ENCODE measurements at places on chromosomes 16 and 17. TPM values are rescaled to one million over a fixed set of nuclear protein-coding genes. Genes with fewer than 3 reads are reported as not detected.

The SPNS3 gene
- not detected for total RNA-seq

The RGS9 gene
- 4.4 TPM for total RNA-seq

The ATP2C2 gene
- total RNA-seq: not detected

The PLA2G10 gene
- not detected for total RNA-seq

The CDH13 gene
- total RNA-seq: 20.6 TPM

The SMPD3 gene
- total RNA-seq: 2.3 TPM

The CNTNAP4 gene
- 0.09 TPM for total RNA-seq

The KCNJ18 gene
- not detected for total RNA-seq

The PLCD3 gene
- total RNA-seq: 53.4 TPM

The CD300H gene
- total RNA-seq: not detected

The MYL4 gene
- total RNA-seq: 0.97 TPM

The MT4 gene
- total RNA-seq: not detected

The CLEC19A gene
- not detected for total RNA-seq

The EMP2 gene
- total RNA-seq: 10.9 TPM

The ORMDL3 gene
- total RNA-seq: 30.9 TPM

The ZNF598 gene
- 81.0 TPM for total RNA-seq

The CPHXL2 gene
- total RNA-seq: not detected

The PRSS8 gene
- total RNA-seq: not detected

The ENPP7 gene
- not detected for total RNA-seq

The KRT32 gene
- total RNA-seq: not detected

The POLR3K gene
- total RNA-seq: 2.9 TPM

GRCh38 chr17:16381496-16381820 lies 567 bp downstream of the UBB start:
- DNase-seq: no peak

- DNase-seq: peak; percentile 67
Measured at GRCh38 chr17:42891539-42892152, 9.0 kb upstream of the G6PC1 start.

DNA sequence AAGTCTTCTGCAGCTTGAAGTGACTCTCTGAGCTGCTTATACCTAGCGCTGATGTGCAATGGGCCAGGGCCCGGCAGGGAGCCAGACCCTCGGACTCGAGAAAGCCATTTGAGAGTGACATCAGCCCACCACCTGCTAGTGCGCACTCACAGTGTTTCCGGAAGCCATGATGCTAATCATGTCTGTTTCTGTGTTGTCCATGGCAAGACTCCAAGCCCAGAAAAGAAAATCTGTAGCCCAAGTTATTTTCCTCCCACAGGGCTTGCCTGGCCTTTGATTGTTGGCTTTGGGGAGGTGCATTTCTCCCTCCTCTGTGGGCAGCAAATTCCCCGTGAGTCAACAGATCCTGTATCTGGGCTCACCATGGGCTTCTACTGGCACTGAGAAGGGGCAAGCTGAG lies 1.8 kb upstream of the CDRT4 start:
- DNase-seq: peak; percentile 40

DNA sequence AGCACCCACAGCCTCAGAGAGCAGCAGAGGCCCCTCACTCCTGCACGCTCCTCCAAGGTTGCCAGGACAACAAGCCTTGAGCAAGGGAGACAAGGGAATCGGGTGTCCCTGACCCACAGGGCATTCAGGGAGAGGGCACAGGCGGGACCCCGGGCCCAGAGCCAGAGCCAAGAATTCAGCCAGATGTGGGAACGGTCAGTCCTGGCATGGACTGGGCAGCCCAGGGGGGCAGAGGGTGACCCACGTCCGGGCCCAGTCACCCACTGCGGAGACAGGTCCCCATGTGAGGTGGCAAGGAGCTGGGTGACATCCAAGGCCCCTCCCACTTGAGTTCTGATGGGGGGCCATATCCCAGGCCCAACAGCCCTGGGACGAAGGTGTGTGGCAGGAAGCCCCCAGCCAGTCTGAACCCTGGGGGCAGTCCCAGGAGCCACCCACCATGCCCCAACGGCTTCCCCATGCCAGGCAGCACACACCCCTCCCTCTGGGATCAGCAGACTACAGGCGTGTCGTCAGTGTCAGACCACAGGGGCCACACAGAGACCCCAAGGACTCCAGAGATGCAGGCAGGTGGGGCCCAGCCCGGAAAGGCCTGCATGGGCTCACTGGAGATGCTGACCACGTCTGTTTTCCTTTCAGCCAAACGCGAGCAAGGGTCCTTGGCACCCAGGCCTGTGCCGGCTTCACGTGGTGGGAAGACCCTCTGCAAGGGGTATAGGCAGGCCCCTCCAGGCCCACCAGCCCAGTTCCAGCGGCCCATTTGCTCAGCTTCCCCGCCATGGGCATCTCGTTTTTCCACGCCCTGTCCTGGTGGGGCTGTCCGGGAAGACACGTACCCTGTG lies 23.0 kb downstream of the USP6 start:
- no peak for DNase-seq

GRCh38 chr16:77816293-77816692 lies 27.9 kb downstream of the VAT1L start:
- DNase-seq: no peak

- no peak for DNase-seq
Measured at GRCh38 chr17:64692187-64692586, 30.1 kb upstream of the SMURF2 start.

- peak; percentile 44 for DNase-seq
Measured at GRCh38 chr16:73949574-73950320, 346.9 kb upstream of the PSMD7 start.

DNA sequence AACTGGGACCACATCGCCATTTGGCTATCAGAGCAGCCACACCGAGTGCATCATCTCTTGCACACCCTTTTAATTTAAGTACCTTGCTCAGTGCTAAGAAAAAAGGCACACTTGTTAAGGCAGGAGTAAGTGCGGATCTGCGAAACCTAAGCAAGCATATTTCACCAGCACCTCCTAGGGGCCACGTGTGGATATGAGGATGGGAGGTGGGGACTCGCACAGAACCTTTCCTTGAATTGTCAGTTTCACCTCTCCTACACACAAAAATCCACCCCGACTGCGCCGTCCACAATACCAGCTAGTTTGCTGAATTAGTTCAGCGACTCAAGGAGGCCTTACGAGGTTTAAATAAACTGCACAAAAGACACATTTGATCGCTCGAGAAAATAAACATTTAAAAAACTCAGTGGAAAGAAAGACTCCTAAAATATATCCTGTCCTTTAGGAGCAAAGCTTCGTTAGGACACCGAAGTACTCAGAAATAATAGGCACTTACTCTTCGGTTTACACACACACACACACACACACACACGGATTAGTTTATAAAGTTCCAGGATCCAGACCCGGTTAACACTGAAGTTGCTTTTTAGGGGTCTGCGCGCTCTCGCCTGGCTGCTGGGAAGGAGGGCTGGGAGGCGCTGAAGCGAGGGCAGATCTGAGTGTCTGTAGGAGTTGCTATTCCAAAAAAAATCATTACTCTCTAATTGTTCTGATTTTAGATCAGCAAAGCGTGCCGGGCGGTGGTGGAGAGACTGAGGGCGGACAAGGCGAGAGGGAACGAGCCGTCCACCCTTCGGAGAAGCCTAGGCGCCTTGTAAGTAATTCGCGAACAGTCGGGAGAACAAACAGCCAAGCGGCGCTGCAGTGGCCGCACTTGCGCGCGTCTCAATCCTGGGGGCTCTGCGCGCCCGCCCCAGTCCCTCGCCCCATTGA lies 1.0 kb upstream of the KCNJ2 start:
- peak; percentile 66 for DNase-seq

DNA sequence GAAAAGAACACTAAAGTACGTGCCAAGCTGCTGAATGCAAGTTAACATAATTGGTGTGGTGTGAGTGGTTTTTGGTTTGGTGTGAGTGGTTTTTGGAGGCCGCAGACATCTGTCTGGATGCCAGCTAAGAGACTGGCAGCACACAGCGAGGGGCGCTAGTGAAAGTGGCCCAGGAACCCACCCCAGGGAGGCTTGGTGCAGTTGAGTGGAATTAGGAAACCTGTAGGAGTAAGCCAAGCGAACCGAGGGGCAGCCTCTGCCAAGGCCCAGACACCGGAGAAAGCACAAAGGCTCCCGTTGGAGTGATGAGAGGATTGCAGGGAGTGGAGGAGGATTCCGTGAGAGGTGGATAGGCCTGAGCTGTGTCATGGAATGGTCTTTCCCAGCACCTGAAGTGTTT lies 24.6 kb upstream of the SLC5A11 start:
- DNase-seq: no peak

GRCh38 chr17:68535922-68536321 lies 23.7 kb downstream of the PRKAR1A start:
- no peak for DNase-seq

- no peak for DNase-seq
Measured at GRCh38 chr16:74797414-74797813, 22.8 kb upstream of the FA2H start.

DNA sequence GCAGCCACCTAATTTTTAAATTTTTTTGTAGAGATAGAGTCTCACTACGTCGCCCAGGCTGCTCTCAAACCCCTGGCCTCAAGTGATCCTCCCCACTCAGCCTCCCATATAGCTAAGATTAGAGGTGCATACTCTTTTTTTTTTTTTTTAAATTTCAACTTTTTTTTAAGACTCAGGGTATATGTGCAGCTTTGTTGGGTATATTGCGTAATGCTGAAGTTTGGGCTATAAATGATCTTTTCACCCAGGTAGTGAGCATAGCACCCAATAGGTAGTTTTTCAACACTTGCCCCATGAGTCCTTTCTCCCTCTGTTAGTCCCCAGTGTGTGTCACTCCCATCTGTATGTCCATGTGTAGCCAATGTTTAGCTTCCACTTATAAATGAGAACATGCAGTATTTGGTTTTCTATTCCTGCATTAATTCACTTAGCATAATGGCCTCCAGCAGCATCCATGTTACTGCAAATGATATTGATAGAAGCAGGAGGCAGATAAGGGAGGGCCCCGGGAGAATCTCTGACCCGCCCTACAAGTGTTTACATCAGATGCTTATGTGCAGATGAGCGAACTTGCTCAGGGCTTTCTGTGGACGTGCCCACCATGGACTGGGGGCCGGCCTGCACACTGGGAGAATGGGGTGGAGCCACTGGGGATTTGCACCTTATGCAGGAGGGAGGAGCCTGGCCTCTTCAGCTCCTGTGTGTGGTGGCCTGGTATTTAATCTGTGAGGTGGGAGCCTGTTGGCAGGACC lies 110.3 kb upstream of the ZKSCAN2 start:
- no peak for DNase-seq

- no peak for DNase-seq
Measured at GRCh38 chr17:78306913-78307312, 53.0 kb downstream of the SOCS3 start.

DNA sequence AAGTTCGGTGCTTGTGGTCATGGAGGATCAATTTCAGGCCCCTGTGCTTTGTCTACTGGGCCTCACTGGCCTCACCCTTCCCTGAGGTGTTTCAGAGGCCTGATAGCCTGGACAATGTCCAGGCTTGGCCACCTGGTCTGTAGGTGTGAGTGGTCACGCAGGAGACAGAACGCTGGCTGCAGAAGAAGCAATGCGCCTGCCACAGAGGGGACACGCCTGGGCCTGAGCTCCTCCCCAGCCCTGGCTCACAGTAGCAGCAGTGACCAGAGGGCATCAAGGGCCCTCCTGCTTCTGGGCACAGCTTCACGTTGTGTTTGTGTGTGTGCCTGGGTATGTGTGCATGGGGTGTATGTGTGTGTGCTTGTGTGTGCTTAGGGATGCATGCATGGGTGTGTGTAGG lies 1.9 kb upstream of the PITPNM3 start:
- no peak for DNase-seq

GRCh38 chr17:40284085-40284713 lies 3.5 kb upstream of the CDC6 start:
- no peak for DNase-seq

GRCh38 chr17:75524970-75525805 lies at the start of gene LLGL2:
TSS of gene LLGL2 (plus strand) at chr17:75525697. CDS start at chr17:75543427, 17,730 bp downstream.
- no peak for DNase-seq

- no peak for DNase-seq
Measured at GRCh38 chr16:88379694-88380040, 3.1 kb upstream of the ZNF469 start.

- DNase-seq: peak; percentile 56
Measured at GRCh38 chr17:50064253-50065001, 8.5 kb downstream of the ITGA3 start.

- DNase-seq: peak; percentile 38
Measured at GRCh38 chr17:38867968-38868816, 1.7 kb upstream of the LASP1 start.

DNA sequence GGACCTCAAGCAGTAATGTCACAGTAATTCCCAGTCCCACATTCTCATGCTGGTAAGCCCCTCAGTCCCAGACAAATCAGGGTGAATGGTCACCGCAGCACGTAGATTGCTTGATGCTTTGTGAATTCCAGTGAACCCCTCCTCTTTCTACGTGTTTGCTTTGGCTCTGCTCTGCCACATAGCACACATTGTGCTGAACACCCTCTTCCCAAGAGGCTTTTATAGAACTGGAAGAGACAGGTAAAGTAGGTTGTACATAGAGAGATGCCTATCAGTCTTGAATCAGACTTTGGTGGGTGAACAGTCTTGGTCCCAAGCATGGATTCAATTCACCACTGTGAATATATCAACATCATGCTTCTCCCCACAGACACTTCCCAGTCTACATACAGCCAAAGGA lies 579 bp upstream of the KRTAP9-6 start:
- DNase-seq: no peak

DNA sequence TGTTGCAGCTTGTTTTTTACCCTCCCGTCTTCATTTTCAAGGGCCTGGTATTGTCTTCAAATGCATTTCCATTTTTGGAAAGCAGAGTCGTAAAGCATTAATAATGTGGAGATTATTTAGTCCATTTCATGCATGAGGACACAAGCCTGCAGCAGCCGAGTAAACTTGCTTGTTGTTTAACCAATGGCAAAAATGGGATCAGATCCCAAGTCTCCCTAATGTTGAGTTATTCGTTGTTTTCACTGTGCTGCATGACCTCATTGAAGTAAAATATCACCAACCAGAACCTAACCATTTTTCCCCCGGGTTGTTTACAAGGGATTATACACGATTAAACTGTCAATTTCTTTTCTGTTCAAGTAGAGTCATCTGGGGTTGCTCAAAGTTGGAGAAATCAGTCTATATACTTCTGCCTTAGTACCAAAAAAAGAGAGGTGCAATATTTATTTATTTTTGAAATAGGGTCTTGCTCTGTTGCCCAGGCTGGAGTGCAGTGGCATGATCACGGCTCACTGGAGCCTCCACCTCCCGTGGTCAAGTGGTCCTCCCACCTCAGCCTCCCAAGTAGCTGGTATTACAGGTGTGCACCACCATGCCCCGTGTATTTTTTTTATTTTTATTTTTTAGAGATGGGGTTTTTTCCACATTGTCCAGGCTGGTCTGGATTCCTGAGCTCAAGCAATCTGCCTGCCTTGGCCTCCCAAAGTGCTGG lies 12.4 kb downstream of the AMZ2 start:
- no peak for DNase-seq

- DNase-seq: no peak
Measured at GRCh38 chr16:10880594-10881452, 3.8 kb downstream of the CIITA start.

DNA sequence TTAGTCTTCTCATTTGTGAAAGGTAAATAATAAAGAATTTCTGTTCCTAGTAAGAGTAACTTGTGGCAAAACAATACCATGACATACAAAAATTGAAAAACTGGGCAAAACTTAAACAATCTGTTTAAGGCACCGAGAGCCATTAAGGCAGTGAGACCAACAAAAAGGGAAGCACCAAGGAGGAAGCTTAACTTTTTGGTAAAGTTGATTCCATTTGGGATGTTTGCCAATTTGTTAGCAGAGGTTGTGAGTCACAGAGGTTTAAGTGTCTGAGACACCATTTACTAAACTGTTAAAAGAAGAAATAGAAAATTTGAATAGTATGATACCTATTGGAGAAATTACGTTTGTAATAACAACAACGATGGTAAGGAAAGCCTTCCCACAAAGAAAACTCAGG lies 4.9 kb downstream of the SLC35G3 start:
- DNase-seq: no peak
